GF-D8 (cell line): ENCODE measurements at places on chromosomes 11 and 22.

DNA sequence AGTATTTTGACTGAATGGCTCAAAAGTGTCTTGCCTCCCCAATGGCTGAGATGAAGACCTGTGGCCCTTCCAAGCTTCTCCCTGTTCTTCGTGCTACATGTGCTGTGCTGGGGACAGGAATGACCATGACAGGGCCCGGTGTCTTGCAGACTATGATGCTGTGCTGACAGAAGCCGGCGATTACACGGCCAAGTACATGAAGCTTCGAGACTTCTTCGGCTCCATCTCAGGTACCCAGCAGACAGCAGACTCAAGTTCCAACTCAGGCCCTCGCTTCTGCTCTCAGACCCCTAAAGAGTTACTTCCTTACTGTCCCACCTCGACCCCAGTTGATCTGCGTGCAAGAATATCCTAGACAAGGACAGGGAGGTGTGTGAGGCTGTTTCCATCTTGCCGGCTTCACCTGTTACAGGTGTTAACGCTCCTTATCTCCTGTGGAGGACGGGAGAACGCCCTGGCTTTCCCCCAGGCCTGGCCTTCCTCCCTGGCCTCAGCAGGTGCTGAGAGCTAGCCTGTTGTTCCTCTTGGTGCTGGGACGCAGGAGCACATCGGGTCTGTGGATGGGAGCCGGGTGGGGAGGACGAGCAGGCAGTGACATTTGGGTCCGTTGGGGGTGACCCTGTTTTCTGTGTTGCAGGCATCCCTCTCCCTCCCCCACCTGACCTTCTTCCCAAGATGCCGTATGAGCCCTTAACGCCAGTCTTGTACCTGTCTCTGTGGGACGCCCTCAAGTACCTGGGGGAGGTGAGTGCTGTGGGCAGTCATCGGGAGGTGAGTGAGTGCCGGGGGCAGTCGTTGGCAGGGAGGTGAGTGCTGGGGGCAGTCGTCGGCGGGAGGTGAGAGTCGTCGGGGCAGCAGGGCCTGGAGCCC, 38.1 kb downstream of the GLB1L2 start:
- no peak for DNase-seq

- DNase-seq: no peak
Measured at GRCh38 chr11:67413266-67413849, 2.1 kb upstream of the CARNS1 start.

GRCh38 chr22:40043793-40044101, 49.0 kb downstream of the FAM83F start:
- no peak for DNase-seq

- DNase-seq: no peak
Measured at GRCh38 chr11:110133160-110133559, 40.0 kb downstream of the ZC3H12C start.

DNA sequence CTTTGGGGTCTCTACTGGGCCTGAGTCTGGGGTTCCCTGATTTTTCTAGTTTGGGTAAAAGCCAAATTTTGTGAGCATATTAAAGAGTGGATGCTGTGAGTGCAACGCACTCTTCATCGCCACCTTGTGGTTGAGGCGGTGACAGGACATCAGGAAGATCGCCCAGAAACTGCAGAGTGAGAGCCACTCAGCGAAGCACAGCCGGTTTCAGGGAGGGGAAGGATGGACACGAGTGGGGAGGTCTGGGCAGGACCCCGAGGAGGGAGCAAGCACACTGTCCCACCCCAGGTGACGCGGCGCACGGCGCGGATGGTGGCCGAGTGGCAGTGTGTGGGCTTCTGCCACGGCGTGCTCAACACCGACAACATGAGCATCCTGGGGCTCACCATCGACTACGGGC, 9.1 kb downstream of the SELENOO start:
- DNase-seq: no peak

- no peak for DNase-seq
Measured at GRCh38 chr11:58787903-58788302, 56.2 kb upstream of the GLYAT start.

- no peak for DNase-seq
Measured at GRCh38 chr11:16881074-16881709, 133.0 kb downstream of the PLEKHA7 start.

DNA sequence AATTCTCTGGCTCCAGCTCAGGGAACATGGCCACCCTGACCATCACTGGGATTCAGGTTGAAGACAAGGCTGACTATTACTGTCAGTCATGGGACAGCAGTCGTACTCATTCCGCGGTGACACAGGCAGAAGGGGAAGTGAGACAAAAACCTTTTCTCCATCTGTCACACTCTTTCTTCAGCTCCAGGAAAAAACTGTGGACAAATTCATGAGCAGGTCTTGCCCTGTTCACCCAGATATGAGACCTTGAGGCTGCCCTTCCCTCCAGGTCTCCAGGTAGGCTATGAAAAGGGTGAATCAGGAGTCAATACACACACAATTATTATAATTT, 39.4 kb upstream of the GGTLC2 start:
- DNase-seq: no peak

DNA sequence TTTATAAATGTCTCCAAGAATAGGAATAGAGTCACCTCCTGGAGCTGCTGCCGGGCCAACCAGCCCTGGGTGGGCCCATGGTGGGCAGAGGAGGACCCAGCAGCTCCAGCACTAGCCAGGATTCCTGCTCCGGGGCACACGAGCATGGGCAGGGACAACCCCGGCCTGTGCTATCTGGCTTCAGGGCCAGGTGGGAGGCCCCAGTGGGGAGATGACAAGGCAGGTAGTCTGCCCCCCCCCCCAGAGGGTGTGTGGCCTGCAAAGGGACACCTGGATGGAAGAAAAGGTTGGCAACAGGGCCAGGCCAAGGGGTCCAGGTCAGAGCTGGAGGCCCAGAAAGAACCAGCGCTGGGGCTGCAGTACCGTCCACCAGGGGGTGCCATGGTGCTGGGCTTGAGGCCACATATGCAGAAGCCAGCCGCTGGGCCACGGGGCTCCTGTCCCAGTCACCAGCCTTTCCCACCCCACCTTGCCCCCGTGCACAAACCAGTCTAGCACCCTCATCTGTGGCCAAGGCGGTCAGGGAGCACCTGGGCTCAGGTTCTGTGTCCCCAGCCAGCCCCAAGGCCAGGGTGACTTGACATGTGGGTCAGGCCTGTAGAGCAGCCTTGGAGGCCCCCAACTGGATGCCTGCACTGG, 3.4 kb downstream of the TSPAN32 start:
- no peak for DNase-seq

GRCh38 chr11:66230156-66230555, 38.3 kb upstream of the RAB1B start:
- DNase-seq: no peak

DNA sequence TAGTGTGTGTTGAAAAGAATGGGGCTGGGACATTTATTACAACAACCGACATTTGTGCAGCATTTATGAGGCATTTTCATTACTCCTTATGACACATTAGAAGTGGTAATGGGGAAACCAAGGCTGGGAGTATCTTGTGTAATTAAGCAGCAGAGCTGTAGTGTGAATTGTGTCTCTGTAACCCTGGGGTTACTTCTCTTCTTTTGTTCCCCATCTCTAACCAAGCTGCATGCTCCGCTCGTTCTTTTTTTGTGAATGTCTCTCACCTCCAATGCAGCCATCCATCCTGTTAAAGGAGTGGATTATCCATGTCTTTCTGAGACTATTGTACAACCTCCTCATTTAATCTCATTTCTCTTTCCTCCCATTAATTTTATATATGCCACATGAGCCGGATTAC, 65.7 kb downstream of the ENDOD1 start:
- no peak for DNase-seq

DNA sequence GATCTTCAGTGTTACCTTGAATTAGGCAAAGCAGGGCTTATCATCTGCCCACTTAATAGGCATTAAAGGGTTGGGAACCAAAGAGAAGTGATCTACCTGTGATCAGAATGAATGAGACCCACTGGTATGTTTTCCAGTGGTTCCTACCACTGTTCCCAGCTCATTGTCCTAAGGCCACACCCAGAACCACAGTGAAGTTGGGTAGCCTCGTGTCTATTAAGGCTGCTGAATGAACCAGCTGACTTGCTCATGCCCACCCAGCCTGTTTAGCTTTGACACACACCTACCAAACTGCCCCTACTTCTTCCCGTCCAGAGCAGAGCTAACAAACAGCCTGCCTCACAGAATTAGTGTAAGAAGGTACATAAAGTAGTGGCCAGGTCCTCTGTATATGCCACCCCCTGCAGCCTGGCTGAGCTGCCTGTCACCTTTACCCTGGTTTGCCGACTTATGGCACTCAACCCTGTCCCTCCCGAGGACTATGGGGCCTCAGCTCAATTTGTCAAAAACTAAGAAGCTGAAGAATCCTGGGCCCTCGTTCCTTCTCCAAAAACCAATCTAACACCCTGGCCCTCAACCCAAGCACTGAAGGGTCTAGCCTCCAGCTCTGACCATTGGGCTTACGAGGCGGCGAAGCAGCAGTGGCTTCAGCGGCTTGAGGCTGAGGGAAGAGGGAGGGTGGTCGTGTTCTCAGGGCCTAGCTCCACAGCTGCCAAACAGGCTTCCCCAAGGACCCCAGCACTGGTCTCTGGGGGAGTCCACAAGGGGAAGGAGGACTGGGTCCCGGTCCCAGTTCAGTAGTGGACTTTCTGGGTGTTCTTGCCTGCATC, 9.8 kb downstream of the UCP2 start:
- no peak for DNase-seq

DNA sequence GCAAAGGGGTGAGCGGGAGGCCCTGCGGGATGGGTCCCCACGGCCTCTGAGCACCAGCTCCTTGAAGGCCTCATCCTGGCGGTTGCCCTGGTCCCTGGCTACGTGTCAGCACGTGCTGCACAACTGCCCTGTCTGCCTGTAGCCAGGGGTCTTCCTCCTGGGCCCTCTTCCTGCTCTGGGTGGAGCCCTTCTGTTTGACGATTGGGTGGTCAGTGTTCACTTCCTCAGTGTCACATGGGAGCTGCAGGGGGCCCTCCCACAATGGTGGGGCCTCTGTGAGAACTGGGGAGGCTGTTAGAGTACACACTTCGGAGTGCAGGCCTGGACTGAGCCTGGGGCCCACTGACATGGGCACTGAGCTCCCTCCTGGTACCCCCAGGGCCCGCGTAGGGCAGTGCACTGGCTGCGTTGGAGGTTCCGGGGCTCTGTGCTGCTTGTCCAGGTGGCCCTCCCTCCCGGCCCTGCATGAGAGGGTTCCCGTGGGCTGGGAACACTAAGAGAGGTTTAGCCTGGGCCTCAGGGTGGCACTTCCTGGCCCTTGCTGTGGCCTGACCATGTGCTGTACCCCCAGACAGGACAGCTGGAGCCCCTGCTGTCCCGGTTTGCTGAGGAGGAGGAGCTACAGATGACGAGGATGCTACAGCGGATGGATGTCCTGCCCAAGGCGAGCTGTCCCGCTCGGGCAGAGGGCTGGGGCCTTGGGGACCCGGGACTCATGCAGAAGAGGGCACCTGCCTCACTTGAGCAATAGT, 13.8 kb downstream of the DGCR6L start:
- no peak for DNase-seq

GRCh38 chr11:120063686-120064340, 74.1 kb downstream of the TRIM29 start:
- no peak for DNase-seq

DNA sequence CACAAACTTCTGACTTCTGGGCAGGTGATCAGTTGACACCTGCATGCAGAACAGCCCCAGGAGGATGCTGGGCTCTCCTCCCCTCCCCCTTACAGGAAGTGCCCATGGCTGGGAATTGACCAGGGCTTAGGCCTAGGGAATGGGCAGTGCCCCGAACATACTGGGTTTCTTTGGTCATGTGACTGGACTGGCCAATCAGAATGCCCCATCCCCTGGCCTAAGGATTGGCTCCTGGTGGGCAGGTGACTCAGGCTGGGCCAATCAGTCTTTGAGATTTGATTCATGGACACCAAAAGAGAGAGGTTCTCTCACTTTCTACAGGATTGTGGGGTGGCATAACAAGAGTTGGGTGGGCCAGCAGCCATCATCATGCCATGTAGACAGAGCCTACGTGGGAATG, 37.1 kb downstream of the MCM5 start:
- no peak for DNase-seq

DNA sequence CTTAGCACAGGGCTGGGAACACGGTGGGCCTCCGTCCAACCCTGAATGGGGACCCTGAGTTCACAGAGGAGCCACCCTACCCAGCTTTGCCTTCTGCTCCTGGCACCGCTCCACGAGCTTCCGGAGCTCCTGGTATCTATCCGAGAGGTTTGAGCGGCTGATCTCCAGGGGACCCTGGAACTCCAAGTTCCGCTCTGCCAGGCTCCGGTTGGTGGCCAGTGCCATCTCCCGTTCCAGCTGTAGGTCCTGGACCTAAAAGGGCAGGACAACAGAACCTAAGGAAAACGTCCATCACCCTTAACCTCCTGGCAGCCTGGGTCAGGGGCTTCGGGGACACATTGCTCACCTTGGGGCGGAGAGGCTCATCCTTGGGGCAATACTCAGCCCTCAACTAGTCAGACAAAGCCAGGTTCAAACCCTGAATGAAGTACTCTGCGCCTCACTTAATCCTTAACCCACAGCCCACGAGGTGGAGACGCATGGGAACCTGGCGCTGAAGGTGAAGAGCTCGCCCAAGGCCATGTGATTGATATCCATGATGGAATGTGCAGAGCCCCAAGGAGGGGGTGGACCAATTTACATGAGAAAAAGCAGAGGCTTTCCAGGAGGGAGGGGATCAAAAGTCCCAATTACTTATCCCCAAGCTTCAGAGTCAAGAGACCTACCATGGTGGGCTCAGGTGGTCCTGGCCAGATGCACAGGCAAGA, 27.1 kb downstream of the VPS37C start:
- DNase-seq: no peak

DNA sequence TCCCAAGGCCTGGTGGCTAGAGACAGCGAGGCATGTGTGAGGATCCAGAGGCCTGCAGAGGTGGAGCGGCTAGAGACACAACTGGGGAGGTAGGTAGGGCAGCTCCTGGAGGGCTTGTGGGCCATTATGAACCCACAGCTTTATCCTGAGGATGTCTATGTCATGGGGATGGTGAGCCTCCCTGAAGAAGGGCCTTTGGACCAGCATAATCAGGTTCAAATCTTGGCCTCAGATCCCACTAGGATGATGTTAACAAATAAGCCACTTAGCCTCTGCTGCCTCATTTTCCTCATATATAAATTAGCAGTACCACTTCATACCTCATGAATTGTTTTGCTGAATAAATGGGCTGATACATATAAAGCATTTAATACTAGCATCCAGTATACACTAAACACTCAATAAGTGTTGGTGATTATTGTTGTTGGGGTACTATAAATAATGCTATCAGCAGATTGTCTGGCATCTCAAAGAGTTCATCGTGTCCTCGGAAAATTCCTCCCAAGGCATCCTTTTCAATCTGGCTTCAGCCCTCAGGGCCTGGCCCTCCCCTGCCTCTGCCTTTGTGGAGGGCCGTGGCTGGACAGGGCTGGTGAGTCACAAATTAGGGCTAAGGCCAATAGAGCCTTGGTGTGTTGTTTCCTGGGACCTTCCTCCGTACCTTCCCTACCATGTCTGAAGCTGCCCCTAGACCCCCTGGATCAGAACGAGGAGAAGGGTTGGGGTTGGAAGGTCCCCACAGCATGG, 30.9 kb upstream of the LRRC32 start:
- DNase-seq: no peak

GRCh38 chr11:9459667-9460321, 1.0 kb upstream of the ZNF143 start:
- no peak for DNase-seq
